Iris pigment epithelial cell (primary cell): ENCODE measurements at places on chromosomes 1 and 21.

DNA sequence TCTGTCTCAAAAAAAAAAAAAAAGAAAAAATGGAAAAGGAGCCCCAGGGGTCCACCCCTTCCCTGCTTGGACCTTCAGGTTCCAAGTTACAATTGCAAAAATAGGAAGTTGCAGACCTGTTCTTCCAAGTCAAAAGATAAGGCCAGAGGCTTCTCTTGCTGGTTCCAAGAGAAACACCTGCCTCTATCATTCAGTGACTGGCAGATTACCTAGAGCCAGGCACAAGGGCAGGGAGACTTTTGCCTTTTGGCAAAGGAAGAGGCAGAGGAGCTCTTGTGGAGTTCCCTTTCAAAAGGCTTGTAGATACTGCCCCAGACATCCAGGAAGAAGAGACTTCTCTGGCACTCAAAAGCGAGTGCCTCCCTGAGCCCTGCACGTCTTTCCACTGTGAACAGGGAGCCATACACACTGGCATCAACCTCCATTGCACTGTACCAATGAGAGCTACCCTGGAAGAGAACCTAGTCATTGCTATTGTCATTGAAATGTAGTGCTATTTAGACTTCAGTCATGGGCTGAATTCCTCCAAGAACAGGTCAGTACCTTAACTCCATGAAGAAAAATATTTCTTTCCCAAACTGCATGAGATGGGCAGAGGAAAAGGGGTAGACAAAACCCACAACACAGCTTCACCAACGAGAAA, 91.2 kb downstream of the LMX1A start:
- DNase-seq, result no peak

- no peak for DNase-seq
Observed at GRCh38 chr1:61051719-61052394, 30.5 kb upstream of the NFIA start.

DNA sequence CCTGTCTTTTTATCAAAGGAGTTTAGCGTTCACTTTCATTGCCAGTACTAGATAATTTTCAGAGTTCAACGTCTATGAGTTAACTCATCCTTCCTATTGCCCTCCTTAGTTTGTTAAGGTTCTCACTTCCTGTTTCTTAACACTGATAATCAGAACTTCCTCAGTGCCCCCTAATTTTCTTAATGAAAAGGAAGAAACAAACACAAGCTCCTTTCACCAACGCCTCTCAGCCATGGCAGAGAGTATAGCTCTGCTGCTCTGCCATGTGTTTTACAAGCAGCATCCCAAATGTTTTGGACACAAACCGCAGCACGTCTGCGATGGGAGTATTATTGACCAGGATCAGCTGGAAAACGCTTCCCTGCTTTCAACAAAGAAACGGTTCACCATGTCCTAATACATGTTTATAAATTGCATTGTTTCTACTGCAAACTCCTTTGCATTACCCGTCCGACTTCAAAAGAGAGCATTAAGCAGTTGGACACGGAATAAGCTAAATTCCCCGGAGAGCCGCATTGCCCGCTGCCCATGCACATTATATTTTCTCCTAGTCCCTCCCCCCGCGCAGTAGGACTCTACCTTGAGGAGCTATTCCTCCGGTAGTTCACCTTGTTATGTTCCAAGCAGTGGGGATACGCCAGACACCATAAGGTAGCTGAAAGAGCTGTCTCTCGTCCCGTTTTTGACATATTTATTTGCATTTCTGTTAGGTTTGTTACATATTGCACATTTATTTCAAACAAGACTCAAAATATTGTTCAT, 561 bp downstream of the OLFM3 start:
- no peak for DNase-seq

- peak; percentile 76 for DNase-seq
Observed at GRCh38 chr1:40898431-40898901, 36.3 kb upstream of the CITED4 start.

- DNase-seq, result peak; percentile 68
Observed at GRCh38 chr1:222464841-222465210, 83.1 kb downstream of the HHIPL2 start.

GRCh38 chr1:15714406-15715136, 21.5 kb upstream of the SLC25A34 start:
- peak; percentile 54 for DNase-seq

- DNase-seq, result no peak
Observed at GRCh38 chr1:157357111-157357510, 195.2 kb downstream of the FCRL5 start.

GRCh38 chr1:109959632-109959973, 25.0 kb upstream of the AHCYL1 start:
- no peak for DNase-seq

DNA sequence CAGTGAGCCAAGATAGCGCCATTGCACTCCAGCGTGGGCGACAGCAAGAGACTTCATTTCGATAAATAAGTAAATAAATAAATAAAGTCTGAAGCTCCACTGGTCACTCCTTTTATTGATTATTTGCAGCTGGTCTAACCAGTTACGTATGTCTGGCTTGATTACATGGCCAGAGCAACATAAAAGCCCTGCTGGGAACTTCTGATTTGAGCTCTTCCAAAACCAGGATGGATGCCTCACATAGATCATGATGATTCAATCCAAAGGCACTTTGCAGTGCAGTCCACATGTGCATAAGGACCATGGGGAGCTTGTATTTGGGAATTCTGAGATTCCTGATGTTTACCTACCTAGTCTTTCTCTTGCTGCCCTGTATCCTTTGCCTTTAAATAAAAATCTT, 24.0 kb downstream of the NSUN4 start:
- peak; percentile 17 for DNase-seq

- DNase-seq, result no peak
Observed at GRCh38 chr1:90480271-90480835, 236.7 kb downstream of the BARHL2 start.

DNA sequence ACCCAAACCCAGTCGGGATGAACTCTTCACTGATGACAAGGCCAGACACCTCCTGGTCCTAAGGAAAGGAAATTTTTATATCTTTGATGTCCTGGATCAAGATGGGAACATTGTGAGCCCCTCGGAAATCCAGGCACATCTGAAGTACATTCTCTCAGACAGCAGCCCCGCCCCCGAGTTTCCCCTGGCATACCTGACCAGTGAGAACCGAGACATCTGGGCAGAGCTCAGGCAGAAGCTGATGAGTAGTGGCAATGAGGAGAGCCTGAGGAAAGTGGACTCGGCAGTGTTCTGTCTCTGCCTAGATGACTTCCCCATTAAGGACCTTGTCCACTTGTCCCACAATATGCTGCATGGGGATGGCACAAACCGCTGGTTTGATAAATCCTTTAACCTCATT, 10.1 kb downstream of the CZIB start:
- no peak for DNase-seq

DNA sequence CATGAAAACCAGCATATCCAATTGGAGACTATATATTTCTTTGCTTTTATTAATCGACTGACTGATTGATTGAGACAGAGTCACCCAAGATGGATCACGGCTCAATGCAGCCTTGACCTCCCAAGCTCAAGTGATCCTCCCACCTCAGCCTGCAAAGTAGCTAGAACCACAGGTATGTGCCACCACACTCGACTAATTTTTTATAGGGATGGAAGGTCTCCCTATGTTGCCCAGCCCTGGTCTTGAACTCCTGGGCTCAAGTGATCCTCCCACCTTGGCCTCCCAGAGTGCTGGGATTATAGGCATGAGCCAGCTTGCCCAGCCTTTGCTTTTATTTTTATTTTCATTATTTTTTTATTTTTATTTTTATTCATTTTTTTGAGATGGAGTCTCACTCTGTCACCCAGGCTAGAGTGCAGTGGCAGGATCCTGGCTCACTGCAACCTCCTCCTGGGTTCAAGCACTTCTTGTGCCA, 5.4 kb downstream of the SPEN start:
- no peak for DNase-seq

DNA sequence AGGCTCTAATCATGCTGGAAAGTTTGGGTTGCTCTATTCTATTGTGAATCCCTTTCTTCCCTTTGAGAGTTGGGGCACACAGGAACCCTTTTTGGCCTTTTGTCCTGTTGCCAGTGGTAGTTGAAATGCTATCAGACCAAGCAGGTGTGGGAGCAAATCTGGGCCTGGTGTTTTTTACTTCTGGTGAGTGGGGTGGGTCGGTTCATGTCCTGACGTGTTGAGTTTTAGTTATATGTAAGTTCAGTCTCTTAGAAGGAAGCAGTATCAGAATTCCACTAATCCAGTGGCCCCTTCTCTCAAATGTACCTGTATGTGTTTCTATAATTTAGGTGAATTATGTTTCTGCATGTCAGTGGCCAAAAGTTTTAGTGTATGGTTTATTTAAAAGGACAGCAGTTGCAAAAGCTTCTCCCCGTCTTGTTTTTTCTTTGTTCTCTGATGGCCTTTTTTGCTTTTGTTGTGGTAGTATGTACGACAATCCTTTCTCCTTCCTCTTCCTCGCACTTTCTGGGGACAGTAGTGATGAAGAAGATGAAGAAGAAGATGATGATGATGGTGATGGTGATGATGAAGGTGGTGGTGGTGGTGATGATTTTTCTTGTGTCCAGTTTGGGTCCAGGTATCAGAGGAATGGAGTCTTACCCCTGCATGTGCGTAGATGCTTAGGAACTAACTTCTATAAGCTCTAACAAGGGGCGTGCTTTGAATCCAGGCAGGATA, 74.2 kb downstream of the UBE4B start:
- no peak for DNase-seq

- peak; percentile 5 for DNase-seq
Observed at GRCh38 chr1:75542818-75543570, 67.9 kb downstream of the SLC44A5 start.

DNA sequence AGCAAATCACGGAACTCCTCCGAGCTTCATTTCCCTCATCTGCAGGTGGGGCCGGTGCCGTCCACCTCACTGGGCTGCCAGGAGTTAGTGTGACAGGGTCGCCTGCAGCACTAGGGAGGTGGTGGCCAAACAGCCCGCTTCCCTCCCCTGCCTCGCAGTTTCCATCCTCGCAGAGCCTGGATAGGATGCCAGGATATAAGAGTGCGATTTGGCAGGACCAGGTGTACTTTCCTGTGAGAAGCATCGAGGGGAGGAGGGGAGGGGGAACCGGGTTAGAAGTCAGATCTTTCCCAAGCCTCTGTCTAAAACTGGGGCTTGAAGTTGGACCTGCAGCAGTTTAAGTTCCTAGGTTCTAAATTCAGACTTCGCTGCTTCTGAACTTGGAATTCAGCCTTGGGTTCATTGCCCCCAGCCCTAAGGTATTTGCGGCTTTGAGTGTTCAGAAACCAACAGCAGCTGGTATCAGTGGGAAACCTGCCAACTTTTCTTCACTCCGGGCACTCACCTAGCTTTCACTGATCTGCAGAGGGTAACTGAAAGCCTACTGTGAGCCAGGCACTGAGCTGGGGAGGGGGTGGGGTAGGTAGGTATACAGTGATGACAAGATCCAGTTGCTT, 1.7 kb upstream of the JUN start:
- DNase-seq, result peak; percentile 54

DNA sequence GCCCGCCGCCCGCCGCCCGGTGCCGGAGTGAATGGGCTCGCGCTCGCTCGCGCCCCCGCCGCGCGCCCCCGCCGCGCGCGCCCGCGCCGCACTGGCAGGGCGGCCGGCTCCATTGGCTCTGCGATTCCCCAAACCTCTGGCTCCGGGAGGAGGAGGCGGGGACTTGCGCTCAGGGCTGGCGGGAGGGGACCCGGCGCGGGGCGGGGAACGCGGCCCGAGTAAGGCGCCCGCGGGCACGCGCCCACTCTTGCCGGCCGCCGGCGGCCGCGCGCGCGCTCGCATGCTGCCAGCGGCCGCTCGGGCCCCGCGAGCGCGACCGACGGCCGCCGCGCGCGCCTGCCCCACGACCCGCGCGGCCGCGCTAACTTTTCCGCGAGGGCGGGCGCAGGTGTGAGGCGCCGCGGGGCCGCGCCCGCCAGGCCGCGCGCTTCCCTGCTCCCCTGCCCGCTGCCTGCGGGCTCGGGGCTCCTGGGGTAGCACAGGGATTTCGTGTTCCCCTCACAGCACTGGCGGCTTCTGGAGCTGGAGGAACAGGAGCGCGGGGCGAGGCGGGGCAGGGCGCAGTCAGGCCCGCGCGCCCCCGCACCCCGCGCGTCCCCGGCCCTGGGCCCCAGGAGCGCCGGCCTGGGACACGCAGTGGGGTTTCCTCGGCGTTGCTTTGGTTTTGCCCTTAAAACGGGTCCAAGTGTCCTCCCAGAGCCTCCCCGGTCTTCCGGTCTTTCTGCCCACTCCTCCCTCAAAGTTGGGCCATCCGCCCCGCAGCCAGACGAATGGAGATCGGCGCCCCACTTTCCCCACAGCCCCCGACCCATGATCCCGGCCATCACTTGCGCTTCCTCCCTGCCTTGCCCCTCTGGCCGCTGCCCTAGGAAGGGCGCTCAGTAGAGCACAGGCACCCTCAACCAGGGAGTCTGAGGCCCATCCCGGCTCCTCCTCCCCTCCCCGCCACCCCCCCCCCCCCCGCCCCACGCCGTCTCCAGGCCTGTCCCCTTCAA, 101.5 kb downstream of the CASZ1 start:
- peak; percentile 69 for DNase-seq

GRCh38 chr1:234902774-234903547, 225.7 kb downstream of the TOMM20 start:
- no peak for DNase-seq

- DNase-seq, result peak; percentile 31
Observed at GRCh38 chr1:232423591-232423990, 206.3 kb downstream of the SIPA1L2 start.

GRCh38 chr1:194419721-194420120, 1233.3 kb upstream of the B3GALT2 start:
- DNase-seq, result no peak

GRCh38 chr1:158026651-158027050, 33.2 kb downstream of the KIRREL1 start:
- DNase-seq, result no peak

GRCh38 chr1:162314206-162314605, 62.4 kb downstream of the SPATA46 start:
- peak; percentile 28 for DNase-seq

DNA sequence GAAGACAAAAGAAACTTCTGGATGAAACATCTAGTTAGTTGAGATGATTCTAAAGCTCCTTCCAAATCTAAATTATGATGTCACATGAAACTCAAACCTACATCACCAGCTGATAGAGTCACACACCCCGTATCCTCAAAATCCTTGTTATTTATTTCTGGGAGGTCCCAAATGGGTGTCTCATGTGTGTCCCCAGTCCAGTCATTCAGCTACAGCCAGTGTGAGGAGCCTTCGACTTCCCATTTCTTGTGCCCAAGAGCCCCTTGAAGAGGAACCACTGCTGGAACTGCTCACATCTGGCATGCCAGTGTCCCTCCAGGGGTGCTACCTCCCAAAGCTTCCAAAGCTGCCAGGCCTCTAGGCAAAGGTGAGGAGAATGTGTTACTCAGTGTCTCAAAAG, 32.5 kb upstream of the KCNA3 start:
- DNase-seq, result no peak

- peak; percentile 1 for DNase-seq
Observed at GRCh38 chr1:76240316-76240715, 165.8 kb downstream of the ST6GALNAC3 start.

- DNase-seq, result peak; percentile 92
Observed at GRCh38 chr1:9275567-9276034, 17.1 kb upstream of the SPSB1 start.
